ENCODE measurements at places on chromosomes 7 and 10.
A peak's percentile ranks its signal among the peaks of the same experiment; 100 is the strongest.

- no peak for DNase-seq
Measured at GRCh38 chr10:63027531-63027930, 105.6 kb upstream of the NRBF2 start.

- DNase-seq, result peak; percentile 34
Measured at GRCh38 chr7:74217455-74218342, 7.9 kb downstream of the LAT2 start.

DNA sequence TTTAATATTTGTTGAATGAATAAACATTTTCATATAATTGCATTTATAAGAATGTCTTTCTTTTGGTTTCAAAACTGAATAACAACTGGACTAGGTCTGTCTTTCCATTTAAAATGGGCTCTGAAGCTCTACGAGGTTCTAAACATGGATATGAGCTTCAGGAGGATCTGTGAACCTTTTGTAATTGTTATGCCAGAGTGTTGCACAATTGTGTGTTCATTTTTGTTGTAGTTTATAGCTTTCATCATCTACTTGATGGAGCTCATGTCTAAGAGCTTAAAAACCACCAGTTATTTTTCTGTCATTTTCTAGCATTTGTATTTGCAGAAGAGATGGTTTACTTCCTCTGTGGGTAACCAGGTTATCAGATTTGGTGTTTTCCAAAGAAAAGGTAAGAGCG is 265.7 kb upstream of the NPY start:
- DNase-seq, result no peak

GRCh38 chr7:123367484-123368122 is 166.8 kb downstream of the IQUB start:
- DNase-seq, result no peak

DNA sequence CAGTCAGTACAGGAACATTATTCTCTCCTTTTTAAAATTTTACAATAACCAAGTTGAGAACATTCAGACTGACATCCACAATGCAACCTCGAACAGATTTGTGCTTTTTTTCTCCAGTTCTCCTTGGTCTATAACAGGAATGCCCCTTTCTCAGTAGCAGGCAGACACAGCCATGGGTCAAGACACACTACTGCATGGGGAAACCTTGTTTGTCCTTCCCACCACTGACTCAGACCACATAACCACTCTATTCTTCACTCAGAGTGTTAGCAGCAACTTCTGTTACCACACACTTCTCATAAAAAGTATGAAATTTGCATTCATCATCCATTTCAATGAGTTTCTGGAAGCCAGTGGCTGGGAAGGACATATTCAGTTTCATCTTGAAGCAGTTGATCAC is 421.7 kb downstream of the ADRA2A start:
- DNase-seq, result no peak
